CD14-positive monocyte (primary cell): ENCODE measurements at places on chromosomes 2 and 18.

GRCh38 chr2:56523816-56524215, 340.0 kb downstream of the CCDC85A start:
- no peak for DNase-seq

DNA sequence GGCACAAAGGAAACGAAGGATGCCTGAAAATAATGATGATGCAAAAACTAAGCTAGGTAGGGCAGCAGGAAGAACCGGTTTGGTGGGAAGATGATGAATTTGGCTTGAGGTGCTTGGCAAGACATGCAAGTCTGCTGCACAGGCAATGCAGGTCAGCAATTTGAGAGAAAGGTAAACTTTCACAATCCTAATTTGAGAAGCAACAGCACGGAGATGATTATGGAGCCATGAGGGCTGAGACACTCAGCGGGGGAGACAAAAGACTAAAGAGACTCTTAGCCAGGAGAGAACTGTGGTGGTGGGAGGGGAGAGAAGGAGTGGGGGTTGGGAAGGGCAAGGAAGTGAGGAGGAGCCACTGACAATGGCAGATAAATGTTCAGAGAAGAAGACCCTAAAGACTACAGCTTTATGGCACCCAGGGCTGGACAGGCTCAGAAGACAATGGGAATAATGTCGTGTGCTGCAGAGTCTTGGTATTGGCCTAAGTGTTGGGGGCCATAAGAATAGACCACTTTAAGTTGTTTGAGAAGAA, 19.4 kb upstream of the RNF149 start:
- DNase-seq: peak; percentile 15

- DNase-seq: peak; percentile 42
Observed at GRCh38 chr18:62715759-62716615, 646 bp downstream of the PHLPP1 start.

- DNase-seq: no peak
Observed at GRCh38 chr2:35228584-35228983, 1127.0 kb upstream of the CRIM1 start.

GRCh38 chr2:70141902-70142589, 48.8 kb downstream of the C2orf42 start:
- DNase-seq: peak; percentile 56

DNA sequence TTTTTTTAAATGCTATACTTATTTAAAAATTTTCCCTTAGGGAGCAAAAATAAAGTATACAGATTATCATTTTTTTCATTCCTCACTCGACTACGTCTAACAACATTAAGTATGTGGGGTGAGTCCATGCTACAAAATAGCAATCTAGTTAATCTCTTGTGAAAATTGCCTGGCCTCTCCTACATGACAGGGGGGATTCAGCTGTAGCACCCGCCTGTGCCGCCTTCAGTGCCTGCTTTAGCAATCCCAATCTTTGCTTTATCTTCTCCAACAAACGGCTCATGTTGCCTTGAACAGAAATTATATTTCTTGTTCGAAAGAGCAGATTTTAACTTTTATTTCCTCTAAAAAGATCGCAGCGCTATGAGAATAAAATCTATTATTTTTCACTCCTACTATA, 2.4 kb upstream of the SOX11 start:
- DNase-seq: no peak

DNA sequence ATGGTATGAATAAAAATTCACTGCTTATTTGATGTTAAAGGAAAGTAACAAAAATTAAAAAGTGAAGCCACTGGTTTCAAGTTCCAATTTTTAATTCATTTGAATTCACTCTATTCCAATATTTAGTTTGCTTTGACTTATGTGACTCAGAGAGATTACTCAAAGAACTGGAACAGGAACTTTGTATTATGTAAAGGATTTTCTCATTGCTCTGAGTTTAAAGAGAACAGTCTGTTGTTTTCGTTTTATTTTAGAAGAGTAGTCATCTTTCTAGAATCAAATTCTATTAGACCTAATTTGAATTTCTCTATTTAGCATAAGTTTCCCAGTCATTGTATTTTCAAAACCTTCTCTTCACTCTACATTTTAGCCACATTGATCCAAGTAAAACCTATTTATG, 300.1 kb upstream of the SLC8A1 start:
- peak; percentile 3 for DNase-seq

GRCh38 chr18:32669549-32670165, 103.2 kb downstream of the KLHL14 start:
- DNase-seq: no peak

DNA sequence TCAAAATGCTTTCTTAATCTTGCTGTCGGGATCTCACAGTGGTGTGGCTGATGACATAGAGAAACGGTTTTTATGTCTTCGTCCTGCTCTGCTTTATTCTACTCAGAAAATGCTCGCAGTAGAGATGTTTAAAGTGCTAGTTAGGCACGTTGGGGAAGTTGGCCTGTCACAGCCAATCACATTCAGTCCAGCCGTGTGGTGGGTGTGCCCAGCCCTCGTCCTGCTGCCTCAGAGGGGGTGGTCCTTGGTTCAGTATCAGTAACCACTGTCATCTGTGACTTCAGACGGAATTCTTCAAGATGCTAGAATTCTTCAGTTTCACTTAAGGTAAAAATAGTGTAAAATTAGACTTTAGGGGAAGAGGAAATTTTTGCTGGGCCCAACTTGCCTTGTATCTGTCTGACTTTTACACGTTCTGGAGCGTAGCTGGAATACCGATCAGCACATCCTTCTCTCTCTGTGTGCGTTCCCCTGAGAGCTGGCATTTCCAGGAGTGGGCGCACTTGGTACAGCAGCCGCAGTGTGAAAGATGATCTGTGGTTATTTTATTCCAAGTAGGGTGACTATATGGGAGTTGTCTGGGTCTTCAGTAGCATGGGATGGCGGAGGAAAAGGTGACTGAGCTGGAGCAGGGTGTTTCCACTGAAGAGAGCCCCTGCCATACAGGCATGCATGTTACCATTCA, 18.5 kb downstream of the TRAF3IP1 start:
- no peak for DNase-seq

- DNase-seq: no peak
Observed at GRCh38 chr2:10560626-10561025, 112.5 kb upstream of the ODC1 start.

DNA sequence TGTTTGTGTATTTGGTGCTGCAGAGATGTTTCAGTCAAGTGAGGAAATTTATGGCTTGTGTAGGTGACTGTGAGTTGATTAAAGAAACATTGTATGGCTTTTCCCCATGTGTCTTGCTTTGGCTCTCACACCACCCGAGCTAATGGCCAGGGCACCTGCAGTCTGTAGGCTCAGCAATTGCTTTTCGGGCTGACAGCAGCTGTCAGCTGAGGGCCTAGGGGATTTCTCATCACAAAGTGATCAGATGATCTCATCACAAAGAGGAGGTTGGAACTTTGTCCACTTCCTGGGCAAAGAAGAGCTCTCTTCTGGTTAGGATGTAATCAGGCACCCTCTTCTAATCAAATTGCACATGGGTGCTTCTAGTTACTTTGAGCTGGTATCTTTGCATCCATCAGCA, 632.2 kb downstream of the SLC4A3 start:
- no peak for DNase-seq
